Stimulated activated CD8-positive, alpha-beta memory T cell treated with anti-CD3 and anti-CD28 coated beads, Interleukin-4, amount 100 ng/mL, for 48 hours (primary cell): ENCODE measurements at places on chromosomes 12 and 14.

- DNase-seq: no peak
Measured at GRCh38 chr12:54428050-54429013, 9.3 kb upstream of the ITGA5 start.

GRCh38 chr12:96878704-96879103, 28.4 kb upstream of the NEDD1 start:
- DNase-seq: no peak

GRCh38 chr12:27468241-27468640, 21.7 kb downstream of the SMCO2 start:
- DNase-seq: no peak

DNA sequence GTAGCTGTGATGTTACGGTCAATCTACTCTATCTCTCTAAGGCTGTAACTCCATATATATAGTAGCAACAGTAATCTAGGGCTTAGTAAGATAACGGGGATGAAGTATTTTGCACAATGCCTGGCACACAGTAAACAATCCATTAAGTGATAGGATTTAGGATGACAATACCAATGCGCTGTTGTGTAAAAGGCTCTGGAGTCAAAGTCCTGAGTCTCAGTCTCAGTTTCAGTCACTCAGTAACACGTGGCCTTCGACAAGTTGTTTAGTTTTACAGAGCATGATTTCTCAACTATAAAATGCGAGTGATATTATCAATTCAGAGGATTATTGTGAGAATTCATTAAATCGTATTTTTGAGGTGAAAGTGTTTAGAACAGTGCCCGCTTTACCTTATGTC, 162.4 kb downstream of the GARIN6 start:
- DNase-seq: no peak

DNA sequence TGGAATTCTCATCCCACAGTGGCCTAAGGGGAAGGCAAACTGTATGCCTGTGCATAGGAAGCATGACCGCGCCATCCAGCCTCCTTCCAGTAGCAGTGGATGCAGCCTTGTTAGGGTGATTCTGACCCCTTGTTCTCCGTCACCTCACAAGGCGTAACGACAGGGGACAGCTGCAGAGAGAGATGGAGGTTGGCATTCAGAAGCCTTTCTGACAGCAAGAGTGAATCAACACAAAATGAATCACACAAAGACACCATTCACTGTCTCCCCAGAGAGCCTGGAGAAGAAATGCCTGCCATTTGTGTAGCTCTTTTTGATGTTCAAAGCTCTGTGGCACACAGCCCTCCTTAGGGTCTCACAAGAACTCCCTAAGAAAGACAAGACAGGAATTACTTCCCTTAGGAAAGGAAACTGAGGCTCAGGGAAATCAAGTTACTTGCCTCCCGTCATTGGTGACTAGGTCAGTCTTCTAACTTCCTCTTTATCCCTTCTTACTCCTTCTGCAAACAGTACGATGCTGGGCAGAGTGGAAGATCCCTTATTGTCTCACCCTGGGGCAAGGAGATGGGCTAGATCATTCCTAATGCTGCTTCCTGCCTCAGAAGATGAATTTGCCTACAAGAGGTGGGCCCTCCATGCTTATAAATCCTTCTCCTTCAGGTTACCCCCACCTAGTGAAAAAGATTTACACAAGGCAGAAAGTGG, 280.9 kb downstream of the CACNA1C start:
- no peak for DNase-seq

- no peak for DNase-seq
Measured at GRCh38 chr12:54126696-54127537, 61.9 kb downstream of the SMUG1 start.

DNA sequence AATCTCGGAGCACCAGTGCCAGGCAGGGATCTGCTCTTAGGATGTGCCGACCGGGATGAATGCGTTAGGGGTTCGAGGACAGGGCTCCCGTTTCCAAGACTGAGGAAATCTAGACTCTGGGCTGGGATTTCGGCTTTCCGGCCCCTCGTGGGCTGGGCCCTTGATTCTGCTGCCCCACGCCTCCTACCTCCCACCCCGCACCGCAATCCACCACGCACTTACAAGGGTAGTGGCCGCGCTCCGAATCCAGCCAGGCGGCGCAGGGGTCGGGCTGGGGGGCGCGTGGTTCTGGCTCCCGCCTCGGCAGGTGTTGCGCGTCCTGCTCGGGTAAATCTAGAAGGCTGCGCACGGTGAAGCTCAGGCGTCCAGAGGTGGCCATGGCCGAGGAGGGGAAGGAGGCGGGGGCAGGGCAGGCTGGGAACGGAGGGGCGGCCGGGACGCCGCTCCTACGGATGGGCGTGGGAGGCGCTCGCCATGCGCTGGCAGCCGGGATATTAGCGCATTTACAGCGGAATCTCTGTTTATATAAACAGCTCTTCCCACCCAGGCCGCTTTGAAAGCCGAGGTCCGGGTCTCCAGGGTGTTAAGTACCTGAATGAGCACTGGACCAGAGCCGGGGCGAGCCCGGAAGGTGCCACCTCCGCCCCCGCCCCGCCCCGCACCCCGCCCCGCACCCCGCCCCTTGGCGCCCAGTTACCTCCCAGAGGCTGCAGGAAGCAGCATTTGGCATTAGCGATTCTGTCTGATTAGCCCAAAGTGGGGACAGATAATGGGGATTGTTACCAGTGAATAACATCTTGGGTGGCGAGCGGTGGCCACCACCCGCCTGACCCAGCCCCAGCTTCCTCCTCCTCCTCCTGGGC, at the start of gene NKX2-8:
Gene NKX2-8 (minus strand): TSS at position 604 of the 863 bp plus-strand sequence. CDS start 225 bp downstream, at position 379.
- no peak for DNase-seq

DNA sequence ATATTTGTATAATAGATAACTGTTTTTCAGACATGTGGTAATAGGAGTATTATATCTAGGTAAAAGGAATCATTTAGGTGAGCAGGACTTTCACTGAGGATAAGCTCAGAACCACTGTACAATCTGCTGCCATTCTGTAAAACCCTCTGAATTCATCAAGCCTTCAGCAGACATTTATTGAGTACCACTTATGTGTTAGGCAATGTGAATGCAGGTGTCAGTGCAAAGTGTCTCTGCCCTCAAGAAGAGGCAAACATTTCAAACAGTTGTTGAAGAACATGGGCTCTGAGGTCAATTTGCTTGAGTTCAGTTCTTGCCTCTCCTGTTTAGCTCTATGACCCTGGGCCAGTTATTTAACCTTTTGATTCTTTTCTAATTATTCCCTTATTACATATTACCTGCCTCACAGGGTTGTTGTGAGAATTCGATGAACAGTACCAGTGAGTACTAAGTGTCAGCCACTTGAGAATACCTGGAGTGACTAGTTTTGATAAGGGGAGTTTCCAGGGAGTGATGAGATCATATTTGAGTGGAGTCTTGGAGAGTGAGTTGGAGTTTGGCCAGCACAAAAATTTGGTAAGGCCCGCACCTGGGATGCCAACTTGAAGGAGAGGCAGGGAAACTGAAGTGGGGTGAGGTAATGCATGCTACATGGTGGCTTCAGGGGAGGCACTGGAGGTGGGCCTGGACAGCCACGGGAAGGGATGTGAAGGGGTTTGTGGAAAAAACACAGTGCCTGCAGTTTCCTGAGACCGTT, 33.7 kb downstream of the RASSF8 start:
- DNase-seq: no peak

- DNase-seq: no peak
Measured at GRCh38 chr12:102910792-102911191, 6.3 kb downstream of the PAH start.

GRCh38 chr14:32645551-32645950, 293.1 kb upstream of the NPAS3 start:
- DNase-seq: no peak

GRCh38 chr12:124359671-124360581, 65.0 kb downstream of the RFLNA start:
- no peak for DNase-seq

DNA sequence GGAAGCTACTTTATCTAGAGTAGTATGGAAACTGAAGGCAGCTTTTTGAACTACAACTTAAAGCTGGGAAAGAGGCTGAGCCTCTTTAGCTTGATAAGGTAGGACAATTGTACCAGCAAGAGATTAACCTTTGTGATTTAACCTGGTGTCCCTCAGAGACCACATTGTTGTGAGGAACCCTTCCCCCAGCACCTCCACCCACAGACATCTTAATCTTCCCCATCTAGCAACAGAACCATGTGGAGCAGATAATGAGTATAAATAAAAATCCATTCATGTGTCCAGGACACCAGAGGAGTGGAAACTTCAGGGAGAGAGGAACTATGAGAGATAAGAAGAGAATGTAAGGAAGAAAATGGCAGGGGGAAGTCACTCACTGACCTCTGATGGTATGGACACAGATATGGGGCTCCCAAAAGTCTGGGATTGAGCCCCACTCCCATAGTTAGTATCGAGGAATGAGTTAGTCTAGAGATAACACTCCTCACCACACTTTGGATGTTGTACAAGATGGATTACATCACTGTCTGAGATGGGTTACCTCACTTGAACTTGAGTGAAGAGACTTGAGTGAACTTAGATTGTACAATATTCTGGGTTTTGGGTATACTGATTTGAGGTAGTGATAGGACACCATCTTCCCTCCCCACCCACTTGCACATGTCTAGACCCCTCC, 33.9 kb upstream of the SLC38A2 start:
- DNase-seq: no peak

GRCh38 chr14:29521526-29522137, 406.0 kb downstream of the PRKD1 start:
- peak; percentile 30 for DNase-seq

GRCh38 chr12:76043377-76043776, 11.8 kb upstream of the PHLDA1 start:
- no peak for DNase-seq

DNA sequence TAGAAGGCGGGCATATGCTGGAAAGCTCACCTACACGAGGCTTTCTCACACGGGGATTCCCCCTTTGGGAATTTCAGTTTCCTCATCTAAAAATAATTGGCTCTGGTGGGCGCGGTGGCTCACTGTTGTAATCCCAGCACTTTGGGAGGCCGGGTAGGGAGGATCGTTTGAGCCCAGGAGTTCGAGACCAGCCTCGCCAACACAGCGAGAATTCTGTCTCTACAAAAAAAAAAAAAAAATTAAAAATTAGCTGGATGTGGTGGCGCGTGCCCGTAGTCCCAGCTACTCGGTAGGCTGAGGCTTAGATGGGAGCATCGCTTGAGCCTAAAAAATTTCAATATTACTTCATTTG, 400 bp upstream of the NDUFA12 start:
- no peak for DNase-seq

GRCh38 chr12:124545508-124546418, 21.6 kb downstream of the NCOR2 start:
- peak; percentile 82 for DNase-seq

- peak; percentile 18 for DNase-seq
Measured at GRCh38 chr12:243381-243780, 19.3 kb downstream of the SLC6A13 start.

DNA sequence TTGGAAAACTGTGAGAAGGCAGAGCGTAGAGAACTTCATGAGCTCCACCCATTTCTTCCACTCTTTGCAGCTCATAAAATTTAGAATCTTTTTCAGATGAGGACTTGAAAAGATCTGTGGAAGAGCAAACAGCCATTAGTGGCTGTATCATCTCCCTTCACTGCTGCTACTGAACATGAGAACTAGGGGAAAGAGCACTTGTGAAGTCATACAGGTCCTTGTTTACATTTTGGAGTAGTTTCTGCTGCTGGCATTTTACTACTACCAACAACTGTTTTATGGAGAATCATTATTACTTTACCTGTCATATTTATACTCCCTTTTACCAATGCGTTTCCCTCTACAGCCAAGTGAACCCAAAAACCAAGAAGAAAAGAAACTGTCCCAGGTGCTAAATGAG, 41.0 kb downstream of the RPGRIP1 start:
- DNase-seq: no peak

- DNase-seq: no peak
Measured at GRCh38 chr12:88876857-88877256, 296.6 kb upstream of the KITLG start.

DNA sequence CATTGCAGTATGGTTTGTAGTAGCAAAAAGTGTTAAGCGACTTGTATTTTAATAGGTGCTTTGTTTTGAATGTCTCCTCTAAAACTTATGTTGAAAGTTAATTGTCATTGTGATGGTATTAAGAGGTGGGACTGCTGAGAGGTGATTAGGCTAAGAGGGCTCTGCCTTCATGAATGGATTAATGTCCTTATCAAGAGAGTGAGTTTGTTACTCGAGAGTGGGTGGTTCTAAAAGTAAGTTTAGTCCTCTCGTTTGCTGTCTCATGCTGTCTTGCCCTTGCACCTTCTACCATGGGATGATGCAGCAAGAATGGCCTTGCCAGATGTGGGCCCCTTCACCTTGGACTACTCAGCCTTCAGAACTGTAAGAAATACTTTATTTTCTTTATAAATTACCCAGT, 17.4 kb downstream of the ZDHHC17 start:
- no peak for DNase-seq

- no peak for DNase-seq
Measured at GRCh38 chr12:24772813-24773212, 176.1 kb downstream of the BCAT1 start.

DNA sequence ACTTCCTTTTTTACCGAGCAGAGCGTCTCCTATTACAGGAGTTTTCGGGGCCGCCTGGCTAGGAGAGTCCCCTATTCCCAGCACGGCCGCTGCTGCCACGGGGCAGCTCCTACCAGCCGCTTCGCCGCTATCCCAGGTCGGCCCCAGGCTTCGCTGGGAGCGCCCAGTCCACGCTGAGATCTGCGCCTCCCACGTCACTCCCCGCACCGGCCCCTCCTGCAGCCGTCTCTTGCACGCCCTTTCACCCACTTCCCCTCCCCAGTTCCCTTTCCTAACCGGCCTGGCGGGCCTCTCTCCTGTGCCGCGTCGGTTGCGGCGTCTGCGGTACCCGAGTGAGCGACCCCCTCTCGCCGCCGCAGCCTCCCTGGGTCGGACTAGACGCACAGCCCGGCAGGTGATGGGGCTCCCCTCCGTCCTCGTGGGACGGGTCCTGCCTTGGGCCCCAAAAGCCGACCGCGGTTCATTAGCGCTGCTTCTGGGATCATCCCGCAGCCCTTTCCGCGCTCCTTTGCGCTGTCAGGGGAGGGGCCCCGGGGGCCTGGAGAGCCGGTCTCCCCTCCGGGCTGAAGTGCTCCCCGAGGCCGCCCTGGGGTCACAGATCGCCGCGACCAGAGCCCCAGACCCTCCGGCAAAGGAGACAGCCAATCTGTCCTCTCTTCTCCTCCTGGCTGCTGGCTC, 1318.4 kb downstream of the TMEM121 start:
- peak; percentile 61 for DNase-seq

DNA sequence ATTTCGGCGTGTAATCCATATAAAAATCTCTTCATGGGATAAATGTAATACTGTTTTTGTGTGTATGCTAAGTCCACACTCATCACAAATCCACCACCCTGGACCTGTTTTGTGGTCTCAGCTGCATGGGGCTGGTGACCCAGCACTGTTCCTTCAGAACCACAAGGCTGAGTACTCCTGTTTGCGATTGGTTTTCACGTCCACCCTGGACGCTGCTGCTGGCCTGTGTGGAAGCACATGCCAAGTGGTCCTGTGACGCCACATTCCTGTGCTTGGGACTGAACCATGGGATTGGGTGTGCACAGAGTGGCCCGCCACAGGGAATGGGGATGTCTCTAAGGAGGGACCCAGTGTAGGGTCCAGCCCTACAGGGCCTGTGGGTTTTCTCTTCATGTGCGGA, 4.3 kb downstream of the PUS1 start:
- DNase-seq: no peak
